Urothelium cell line (cell line): ENCODE measurements at places on chromosomes 2 and 18.
A peak's percentile ranks its signal among the peaks of the same experiment; 100 is the strongest.

- DNase-seq: no peak
These were observed 175.4 kb downstream of the ANTXR1 start for GRCh38 chr2:69188182-69188900.

DNA sequence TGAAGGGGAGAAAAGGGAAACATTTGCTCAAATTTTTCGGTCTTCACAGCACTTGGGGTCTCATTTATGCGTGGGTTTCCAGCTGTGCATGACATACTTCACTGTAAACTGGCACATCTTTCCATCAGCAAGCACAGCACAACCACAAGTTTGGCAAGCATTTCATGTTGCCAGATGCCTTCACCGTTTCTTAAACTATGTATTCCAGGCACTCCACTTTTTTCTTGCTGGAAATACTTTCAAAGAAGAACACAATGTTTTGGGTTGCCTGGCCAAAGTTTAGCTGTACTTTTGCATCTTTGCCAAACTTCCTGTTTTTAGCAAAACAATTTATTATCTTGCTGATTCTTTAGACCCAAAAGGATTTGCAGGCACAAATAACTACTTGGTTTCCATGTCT is 194.6 kb upstream of the MEIS1 start:
- DNase-seq: no peak

GRCh38 chr2:105450471-105450870 is 51.6 kb upstream of the FHL2 start:
- DNase-seq: no peak

- peak; percentile 85 for DNase-seq
These were observed 15.2 kb downstream of the FBXO41 start for GRCh38 chr2:73268830-73269685.

GRCh38 chr2:72915320-72915906 is 1.9 kb upstream of the EMX1 start:
- DNase-seq: no peak
